Endodermal cell (in vitro differentiated cells): ENCODE measurements at places on chromosomes 7 and 10.

- peaks cover 32% of the 10 kb centered on the region for H3K36me3 ChIP-seq
- no peaks in the 10 kb centered on the region for H3K27me3 ChIP-seq
- no peak overlapping the region for H3K27ac ChIP-seq
- H3K4me3 ChIP-seq = no peak overlapping the region
- H3K4me1 ChIP-seq = no peaks in the 10 kb centered on the region
These were observed 56.3 kb upstream of the CAMK2B start for GRCh38 chr7:44381494-44382220.

GRCh38 chr10:418894-419293, 270.6 kb downstream of the DIP2C start:
- DNase-seq = no peak
- H3K27ac ChIP-seq = no peak overlapping the region
- peaks cover 28% of the 10 kb centered on the region for H3K36me3 ChIP-seq
- H3K4me1 ChIP-seq = no peaks in the 10 kb centered on the region

- H3K36me3 ChIP-seq = no peaks in the 10 kb centered on the region
- no peak overlapping the region for H3K4me3 ChIP-seq
- H3K27ac ChIP-seq = no peak overlapping the region
- H3K27me3 ChIP-seq = no peaks in the 10 kb centered on the region
- DNase-seq = no peak
These were observed 91.4 kb upstream of the ZPBP start for GRCh38 chr7:50184271-50184990.

GRCh38 chr7:95718577-95719410, 53.6 kb upstream of the DYNC1I1 start:
- no peaks in the 10 kb centered on the region for H3K36me3 ChIP-seq
- no peaks in the 10 kb centered on the region for H3K27me3 ChIP-seq
- DNase-seq = no peak
- H3K4me3 ChIP-seq = no peak overlapping the region
- H3K27ac ChIP-seq = no peak overlapping the region

DNA sequence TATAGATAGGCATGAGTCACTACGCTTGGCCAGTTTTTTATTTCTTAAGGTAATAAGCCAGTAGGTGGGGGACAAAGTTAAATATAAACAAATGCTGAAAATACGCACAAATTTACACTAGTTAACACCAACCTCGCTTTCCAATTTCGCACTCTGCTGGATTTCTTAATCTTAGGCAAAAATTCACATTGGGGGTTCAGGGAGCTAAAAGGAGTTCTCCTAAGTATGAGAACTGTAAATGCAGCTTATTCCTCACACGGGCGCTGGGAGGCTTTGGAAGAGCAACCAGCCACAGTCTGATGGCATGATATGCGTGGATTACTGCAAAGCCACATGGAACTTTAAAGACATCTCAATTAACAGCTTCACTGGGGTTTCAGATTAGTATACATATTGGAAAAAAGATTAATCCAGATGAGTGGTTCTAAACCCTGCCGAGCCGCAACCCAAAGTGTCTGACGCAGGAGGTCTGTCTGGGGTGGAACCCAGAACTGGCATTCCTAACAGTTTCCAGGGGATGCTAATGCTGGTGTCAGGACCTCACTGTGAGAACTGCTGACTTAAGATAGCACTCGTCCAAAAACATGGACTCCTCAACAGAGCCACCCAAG, 16.2 kb downstream of the TNS3 start:
- DNase-seq = no peak
- no peaks in the 10 kb centered on the region for H3K36me3 ChIP-seq
- H3K27me3 ChIP-seq = no peaks in the 10 kb centered on the region
- H3K4me1 ChIP-seq = peaks cover 8% of the 10 kb centered on the region
- H3K4me3 ChIP-seq = no peak overlapping the region

DNA sequence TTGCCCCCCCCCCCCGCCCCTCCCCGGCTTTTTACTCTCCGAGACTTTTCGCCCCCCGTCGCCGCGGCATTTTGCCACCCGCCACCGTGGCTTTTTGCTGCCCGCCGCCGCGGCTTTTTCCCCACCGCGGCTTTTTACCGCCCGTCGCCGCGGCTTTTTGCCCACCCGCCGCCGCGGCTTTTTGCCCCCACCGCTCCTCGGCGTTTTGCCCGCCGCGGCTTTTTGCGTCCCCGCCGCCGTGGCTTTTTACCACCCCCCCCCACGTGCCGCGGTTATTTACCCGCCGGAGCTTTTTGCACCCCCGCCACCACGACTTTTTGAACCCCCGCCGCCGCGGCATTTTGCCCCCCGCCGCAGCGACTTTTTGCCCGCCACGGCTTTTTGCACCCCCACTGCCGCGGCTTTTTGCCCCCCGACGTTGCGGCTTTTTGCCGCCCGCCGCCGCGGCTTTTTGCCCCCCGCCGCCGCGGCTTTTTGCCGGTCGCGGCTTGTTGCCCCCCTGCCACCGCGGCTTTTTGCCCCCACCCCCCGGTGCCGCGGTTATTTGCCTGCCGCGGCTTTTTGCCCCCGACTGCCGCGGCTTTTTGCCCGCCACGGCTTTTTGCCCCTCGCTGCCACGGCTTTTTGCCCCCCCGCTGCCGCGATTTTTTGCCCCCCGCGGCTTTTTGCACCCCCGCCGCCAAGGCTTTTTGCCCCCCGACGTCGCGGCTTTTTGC, 461.1 kb downstream of the ZNF33B start:
- no peaks in the 10 kb centered on the region for H3K36me3 ChIP-seq
- no peaks in the 10 kb centered on the region for H3K4me1 ChIP-seq
- no peak overlapping the region for H3K4me3 ChIP-seq

DNA sequence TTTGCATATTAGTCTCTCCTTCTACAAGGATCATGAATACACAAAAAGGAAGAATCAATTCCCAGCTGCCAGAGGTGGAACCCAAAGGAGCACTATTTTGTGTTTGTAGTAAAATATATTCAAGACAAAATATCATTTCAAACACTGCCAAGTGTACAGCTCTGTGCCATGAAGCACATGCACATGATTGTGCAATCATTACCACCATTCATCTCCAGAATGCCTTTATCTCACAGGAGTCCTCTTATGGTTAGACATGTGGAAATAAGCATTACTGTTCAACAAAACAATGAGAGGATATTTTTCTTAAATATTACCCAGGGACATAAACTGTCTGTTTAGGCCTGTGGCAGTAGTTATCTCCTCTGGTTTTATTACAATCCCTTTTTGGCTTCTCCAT, 151.4 kb upstream of the PPP1R3A start:
- DNase-seq = no peak
- no peak overlapping the region for H3K27ac ChIP-seq
- no peak overlapping the region for H3K4me3 ChIP-seq
- no peaks in the 10 kb centered on the region for H3K4me1 ChIP-seq
- H3K36me3 ChIP-seq = no peaks in the 10 kb centered on the region

GRCh38 chr10:122632576-122632975, 67.1 kb downstream of the C10orf120 start:
- no peaks in the 10 kb centered on the region for H3K27me3 ChIP-seq
- peak; percentile 26 for DNase-seq
- H3K36me3 ChIP-seq = no peaks in the 10 kb centered on the region
- H3K4me3 ChIP-seq = no peak overlapping the region

DNA sequence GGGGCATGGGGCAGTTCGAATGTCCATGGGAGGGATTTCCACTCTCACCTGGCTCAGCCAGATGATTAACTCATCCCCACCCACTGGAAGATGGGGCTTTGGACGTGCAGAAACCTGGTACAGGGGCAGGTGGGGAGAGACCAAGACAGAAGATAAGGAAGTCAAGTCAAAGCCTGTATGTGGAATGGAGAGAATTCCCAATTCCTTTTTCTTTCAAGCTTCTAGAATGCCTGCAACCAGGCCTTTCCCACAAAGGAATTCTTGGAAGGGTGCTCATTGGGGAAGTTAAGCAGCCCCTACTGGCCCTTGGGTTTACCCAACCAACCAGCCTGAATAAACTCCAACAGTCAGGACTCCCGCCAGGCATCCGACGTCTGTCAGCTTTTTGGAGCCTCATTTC, 39.1 kb downstream of the CCM2 start:
- H3K27ac ChIP-seq = no peak overlapping the region
- H3K4me1 ChIP-seq = peaks cover 3% of the 10 kb centered on the region
- H3K4me3 ChIP-seq = no peak overlapping the region
- peaks cover 50% of the 10 kb centered on the region for H3K36me3 ChIP-seq
- H3K27me3 ChIP-seq = no peaks in the 10 kb centered on the region
- no peak for DNase-seq

DNA sequence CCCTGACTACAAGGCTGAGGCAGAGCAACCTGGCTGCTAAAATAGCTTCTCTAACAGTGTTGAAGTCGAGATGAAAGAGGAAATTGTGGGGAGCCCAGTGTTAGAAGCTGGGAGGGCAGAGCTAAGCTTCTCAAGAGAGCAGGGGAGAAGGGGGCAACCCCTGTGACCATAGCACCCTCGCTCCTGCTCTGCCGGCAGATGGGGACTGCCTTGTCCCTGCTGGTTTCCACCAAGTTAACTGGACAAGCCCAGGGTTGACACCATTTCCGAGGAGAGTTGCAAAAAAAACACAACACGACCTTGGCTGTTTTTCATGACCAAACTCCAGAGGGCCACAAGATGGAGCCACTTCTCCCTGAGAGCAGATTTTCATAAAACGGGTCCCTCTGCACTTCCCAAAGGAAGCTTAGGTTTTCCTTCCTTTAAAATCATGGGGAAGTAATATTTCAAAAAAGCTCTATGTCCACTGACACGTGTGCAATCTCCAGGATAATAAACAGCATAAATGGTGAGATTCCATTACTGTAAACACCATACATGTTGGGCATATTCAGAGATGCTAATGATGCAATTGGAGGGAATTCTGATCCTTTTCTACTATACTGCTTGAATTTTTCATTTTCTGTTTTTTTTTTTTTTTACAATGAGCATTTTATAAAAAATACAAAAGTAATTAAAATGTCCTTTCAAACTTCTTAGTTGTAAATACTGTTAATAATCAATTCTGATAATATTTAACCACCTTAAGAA, 140.4 kb downstream of the PIP4K2A start:
- H3K4me1 ChIP-seq = no peaks in the 10 kb centered on the region
- H3K27ac ChIP-seq = no peak overlapping the region
- H3K27me3 ChIP-seq = no peaks in the 10 kb centered on the region
- peaks cover 5% of the 10 kb centered on the region for H3K36me3 ChIP-seq

DNA sequence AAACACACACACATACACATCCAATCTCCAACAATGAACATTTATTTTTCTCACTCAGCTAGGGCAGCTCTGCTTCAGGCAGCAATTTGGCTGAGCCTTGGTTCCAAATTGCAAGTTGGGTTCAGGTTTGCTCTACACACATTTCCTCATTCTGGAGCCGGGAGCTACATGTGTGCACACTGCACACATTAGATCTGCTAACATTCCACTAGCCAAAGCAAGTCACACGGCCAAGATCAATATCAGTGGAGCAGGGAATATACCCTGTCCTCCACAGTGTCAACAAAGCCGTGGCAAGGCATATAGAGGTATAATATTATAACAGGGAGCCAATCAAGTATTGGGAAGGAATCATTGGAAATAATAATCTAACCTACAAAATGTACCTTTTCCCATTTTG, 57.5 kb upstream of the PPP1R3C start:
- H3K27me3 ChIP-seq = no peaks in the 10 kb centered on the region
- no peak for DNase-seq
- no peaks in the 10 kb centered on the region for H3K36me3 ChIP-seq
- no peak overlapping the region for H3K4me3 ChIP-seq
- no peaks in the 10 kb centered on the region for H3K4me1 ChIP-seq
